ENCODE measurements at places on chromosomes 11 and 22.
A peak's percentile ranks its signal among the peaks of the same experiment; 100 is the strongest.

- DNase-seq = no peak
Measured at GRCh38 chr11:40029391-40029790, 1430.1 kb downstream of the LRRC4C start.

- peak; percentile 59 for DNase-seq
Measured at GRCh38 chr11:119533921-119534736, 111.2 kb upstream of the THY1 start.

DNA sequence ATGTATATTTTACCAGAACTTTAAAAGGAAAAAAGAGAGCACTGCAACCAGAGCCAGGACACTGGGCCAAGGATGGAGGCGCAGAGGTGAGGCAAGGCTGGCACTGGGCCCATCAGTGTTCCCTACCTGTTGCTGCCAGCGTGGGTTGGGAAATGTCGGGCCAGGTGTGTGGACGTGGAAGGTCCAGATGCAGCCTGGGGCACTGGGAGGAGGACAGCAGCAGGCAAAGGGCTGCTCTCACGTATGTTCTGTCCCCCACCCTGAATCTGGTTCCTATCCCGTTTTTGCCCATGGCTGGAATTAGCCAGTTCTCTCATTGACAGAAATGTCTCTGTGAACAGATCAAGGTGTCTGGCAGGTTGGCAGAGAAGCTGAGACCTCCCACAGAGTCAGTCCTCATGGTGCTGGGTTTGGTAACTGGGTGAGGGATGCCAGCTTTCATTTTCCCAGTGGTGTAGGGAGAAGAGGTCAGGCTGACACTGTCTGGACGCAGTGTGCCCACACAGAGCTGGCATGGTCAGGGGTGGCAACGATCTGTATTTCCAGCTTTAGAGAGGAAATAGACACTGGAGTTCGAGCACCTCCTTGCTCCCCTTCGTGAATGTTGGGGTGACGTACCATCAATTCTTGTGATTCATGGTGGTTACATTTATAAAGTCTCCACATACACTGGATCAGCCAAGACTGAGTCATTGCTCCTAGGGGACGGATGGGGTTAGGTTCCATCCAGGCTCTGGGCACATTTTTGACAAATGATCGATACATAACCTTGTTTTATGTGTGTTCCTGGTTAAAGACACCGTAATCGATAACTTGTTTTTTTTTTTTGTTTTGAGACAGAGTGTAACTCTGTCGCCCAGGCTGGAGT, 4.3 kb upstream of the PNPLA3 start:
- DNase-seq = peak; percentile 65

DNA sequence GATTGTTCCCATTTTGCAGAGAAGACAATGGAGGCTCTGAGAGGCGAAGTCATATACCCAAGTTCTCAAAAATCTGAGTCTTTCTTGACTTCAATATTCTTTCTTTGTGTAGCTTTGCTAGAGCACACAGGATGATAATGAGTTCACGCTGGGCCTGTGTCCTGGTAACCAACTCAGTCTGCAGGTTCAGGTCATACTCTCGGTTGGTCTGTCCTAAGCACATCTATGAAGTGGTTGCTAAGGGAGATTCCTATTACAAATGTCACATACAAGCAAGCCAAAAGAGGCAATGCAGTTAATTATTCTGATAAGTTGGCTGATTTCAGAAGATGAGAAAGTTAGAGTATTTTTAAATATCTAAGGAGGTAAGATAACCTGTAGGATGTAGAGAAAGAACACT, 481.0 kb downstream of the SOX6 start:
- no peak for DNase-seq

DNA sequence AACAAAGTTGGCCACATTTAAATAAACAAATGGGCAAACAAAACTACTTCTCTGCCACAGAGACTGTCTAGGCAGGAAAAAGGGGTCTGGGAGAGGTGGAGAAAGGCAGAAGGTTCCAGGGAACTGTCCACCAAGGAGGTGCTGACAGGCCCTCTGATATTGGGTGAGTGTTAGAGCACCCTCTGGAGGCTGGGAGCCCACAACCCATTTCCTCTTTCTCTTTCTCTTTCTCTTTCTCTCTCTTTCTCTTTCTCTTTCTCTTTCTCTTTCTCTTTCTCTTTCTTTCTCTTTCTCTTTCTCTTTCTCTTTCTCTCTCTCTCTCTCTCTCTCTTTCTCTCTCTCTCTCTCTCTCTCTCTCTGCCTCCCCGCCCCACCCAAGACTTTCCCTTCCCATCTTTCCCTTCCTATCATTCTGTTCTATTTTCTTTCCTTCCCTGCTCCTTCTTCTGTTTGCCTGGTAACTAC, 912.8 kb downstream of the DLG2 start:
- DNase-seq = peak; percentile 53

DNA sequence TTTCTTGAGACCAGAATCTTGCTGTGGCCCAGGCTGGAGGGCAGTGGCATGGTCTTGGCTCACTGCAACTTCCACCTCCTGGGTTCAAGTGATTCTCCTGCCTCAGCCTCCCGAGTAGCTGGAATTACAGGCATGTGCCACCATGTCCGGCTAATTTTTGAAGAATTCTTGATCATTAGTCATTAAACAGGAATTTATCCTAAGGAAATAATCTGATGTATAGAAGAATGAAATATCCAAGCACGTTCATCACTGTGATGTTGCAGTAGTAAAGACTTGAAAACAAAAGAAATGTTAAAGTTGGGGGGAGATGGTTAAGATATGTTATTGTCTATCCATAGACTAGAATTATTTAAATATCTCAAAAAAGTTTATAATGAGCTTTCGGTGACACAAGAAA, 23.6 kb downstream of the CBL start:
- DNase-seq = no peak

DNA sequence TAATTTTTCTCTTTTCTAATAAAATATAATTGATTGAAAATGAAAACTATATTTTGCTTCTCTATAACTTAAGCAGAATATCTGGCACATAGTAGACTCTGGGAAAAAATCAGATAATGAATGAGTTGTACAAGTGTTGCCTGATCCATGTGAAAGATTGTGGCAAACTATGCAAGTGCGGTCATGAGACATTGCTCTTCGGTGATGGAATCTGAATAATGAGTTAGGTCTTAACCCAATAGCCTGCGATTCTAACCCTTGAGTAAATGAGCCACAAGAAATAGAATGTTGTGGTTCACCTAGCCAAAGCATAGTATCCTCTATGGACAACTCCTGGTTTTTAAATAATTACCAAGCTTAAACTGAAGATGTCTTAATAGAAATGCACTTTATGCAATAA, 333.7 kb upstream of the LUZP2 start:
- no peak for DNase-seq

DNA sequence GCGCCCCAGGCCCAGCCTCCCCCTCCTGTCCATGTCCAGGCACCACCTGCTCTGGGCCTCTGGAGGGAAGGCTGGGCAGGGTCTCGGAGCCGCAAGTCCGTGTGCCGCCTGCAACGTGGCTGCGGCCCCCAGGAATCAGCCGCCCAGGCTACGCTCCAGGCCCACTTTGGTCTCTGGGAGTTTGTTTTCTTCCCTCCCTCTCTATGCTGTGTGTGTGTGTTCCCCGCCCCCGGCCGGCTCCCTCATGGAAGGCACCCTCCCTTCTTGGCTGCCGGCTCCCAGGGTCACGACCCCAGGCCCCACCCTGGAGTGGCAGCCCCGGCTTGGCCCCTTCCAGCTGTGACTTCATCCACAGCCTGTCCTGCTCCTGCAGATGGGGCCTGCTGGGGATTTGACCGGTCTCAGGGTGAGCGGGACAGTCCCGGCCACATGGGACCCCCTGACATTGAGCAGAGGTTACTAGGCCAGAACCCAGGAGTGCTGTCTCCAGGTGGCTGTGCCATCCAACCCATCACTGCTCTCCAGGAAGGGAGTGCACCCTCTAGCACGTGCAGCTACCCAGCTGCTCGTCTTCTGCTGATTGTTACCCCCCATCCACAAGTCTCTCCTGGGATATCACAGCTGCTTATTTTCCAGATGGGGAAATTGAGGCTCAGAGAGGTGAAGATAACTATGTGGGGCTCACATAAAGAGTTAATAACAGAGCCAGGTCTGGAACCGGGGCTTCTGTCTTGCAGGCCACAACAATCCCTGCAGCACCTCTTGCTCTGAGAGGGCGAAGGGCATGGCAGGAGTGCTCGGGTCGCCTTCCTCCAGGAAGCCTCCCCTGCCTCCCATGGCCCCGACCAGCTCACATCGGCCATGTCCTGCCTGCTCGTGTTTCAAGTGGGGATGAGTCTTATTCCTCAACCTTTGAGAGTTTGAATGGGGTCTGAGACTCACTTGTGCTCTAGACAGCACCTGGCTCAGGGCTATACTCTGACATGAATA, 2.8 kb upstream of the LIF start:
- DNase-seq = peak; percentile 29

GRCh38 chr11:16393340-16393739, 37.0 kb upstream of the SOX6 start:
- no peak for DNase-seq

DNA sequence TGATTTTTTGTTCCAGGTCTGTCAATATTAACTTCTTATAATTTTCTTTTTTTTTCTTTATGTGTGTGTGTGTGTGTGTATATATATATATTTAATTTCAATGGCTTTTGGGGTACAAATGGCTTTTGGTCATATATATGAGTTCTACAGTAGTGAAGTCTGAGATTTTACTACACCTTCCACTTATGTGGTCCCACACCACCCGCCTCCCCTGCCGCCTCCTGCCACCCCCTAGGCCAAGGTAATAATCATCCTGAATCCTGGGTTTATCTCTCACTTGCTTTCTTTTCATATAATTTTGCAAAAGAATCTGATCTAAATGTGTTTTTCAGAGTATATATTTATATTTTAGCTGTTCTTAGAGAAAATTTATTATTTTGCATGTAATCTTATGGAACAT, 11.1 kb downstream of the NEAT1 start:
- DNase-seq = peak; percentile 17

- peak; percentile 85 for DNase-seq
Measured at GRCh38 chr11:120272303-120272702, 32.4 kb downstream of the POU2F3 start.

- peak; percentile 82 for DNase-seq
Measured at GRCh38 chr11:19769820-19770219, 57.2 kb downstream of the NAV2 start.

DNA sequence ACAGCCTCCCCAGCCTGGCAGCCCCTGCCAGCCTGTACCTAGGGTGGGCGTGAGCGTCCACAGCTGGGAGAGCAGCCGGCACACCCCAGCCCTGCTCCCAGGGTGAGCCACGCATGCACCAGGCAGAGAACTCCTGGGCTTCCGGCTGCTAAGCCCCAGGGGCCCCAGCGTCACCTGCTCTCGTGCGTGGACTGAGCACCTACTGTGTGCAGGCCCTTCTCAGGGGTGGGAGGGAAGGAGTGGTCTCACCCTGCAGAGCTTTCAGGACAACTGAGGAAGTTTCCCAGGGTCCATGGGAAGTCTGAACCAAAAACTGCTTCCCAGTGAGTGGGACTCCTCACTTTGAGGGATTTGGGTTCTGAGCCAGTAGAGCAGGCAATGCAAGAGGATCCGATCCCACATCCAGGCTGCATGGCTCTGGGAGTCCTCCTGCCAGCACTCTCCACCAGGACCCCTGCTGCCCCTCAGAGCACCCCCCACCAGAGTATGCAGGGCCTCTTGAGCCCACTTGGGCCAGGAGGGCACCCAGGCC, 47.1 kb upstream of the PRODH start:
- DNase-seq = no peak

GRCh38 chr11:110089617-110090282, 3.4 kb upstream of the ZC3H12C start:
- DNase-seq = no peak

GRCh38 chr11:13955971-13956421, 6.5 kb upstream of the SPON1 start:
- DNase-seq = peak; percentile 78

GRCh38 chr11:33296695-33297094, 39.5 kb downstream of the HIPK3 start:
- DNase-seq = no peak

DNA sequence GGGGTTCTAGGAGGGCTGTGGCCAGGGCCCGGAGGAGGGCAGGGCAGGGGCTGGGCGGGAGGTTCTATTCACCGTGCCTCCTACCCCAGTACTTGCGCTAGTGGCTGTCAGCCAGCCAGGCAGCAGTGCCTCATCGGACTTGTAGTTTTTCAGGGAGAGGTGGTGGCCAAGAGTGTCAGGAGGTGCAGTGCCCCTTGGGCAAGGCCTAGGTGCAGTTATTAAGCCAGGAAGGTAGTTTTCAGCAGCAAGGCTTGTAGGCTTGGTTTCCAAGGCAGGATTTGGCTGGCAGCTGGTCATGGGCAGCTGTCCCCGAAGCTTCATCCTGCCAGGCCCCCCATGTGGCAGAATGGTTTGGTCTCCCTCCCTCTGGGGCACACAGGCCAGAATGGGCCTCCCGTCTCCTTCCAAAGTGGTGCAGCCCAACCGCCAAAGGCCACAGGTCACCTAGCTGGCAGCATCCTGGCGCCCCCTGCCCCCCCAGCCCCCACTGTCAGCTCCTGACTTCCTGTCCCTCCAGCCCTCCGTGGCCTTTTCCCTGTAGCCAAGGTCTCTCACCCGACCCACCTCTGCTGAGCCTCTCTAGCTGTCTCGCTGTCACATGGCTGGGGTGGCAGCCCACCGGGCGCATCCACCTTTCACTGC, 8.5 kb downstream of the CCDC88B start:
- DNase-seq = no peak

DNA sequence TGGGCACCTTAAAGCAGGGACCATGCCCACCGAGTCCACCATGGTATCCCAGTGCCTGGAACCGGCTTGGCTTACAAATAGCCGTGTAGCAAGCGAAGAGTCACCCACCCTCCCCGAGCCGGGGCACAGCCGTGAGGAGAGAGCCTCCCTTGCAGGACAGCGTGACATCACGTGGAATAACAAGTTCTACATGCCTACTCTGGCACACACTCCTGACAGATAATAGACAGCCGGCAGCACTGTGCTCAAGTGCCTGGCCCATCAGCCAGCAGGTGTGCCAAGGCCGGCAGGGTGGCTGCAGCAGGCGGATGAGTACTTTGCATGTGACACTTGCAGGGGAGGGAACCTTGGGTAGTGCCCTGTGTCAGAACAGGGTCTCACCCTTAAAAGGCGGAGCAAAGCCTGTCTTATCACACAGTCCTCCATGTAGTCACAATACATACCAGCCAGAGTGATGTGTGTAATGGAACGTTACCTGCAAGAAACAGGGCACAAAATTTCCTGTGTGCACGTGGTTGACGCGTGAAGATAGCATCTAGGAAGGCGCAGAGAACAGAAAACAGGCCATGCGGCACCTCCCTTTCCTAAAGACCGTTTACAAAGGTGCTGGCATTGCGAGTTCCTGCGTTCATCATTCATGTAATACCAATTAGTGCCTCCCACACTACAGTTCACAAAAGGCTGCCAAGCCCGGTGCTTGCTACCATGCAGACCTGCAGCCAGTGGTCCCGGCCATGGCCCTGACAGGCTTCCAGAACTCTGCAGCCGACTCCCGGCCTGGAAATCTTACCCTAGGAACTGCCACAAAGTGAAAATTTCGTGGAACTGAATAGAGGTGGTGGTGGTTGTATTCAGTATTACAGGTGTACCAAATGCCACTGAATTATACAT, 16.4 kb downstream of the TOM1 start:
- DNase-seq = no peak
